ENCODE measurements at places on chromosomes 11 and 22.
A peak's percentile ranks its signal among the peaks of the same experiment; 100 is the strongest.

DNA sequence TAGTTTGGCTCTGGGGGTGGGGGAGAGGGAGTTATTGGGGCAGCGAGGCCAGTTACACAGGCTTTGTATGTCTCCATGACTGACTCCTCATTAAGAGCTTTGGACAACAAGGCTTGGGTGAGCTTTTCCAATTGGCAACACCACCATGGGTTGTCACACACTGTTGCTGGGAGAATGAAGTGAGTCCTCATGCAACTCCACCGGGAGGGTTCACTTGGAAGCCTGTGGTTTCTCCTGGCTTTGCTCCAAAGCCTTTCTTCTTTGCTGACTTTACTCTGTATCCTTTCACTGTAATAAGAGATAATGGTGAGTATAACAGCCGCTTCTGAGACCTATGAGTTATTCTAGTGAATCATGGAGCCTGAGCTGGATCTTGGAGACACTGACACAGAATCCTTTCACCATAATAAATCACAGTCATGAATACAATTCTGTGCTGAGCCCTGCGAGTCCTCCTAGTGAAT, 24.9 kb downstream of the EIF3F start:
- DNase-seq, result no peak

DNA sequence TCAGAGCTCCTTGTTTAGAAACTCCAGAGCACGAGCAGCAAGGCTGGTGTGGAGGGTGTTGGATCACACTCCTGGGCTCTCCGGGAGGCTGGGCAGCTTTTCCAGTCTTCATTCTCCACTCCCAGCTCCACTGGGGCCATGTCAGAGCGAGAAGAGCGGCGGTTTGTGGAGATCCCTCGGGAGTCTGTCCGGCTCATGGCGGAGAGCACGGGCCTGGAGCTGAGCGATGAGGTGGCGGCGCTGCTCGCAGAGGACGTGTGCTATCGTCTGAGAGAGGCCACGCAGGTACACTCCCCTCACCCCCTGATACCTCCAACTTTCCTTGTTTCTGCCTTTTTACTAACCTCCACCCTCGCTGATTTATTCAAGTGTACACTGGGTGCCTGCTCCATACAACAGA, 4.5 kb downstream of the TAF6L start:
- no peak for DNase-seq

DNA sequence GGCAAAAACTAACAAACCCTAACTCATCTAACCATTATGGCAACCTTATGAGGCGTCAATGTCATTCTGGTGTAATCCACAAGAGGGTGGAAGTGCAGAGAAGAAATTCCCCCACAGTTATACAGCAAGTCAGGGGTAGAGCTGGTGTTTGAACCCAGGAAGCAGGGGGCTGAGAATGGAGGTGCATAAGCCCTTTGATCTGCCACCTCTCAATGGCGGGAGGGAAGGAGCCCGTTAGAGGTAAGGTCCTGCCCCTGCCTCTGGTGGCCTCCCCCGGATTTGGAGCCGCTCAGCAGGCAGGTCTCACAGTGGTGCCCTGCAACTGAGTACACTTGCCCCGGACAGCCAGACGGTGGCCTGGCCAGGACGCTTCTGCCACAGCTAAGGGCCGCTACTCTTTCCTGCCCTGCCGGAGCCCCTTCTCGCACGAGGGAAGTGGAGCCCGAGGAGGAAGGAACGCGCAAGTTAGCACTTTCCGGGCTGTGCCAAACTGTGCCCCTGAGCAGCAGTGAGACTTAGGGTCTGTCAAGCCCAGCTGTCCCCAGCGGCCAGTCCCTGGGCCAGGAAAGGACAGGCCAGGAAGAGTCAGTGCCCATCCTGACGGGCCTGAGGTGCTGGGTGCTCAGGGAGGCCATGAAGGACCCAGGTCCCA, 1.1 kb downstream of the FXYD2 start:
- no peak for DNase-seq

- DNase-seq, result peak; percentile 60
Measured at GRCh38 chr11:96306933-96307775, 35.8 kb downstream of the MAML2 start.

DNA sequence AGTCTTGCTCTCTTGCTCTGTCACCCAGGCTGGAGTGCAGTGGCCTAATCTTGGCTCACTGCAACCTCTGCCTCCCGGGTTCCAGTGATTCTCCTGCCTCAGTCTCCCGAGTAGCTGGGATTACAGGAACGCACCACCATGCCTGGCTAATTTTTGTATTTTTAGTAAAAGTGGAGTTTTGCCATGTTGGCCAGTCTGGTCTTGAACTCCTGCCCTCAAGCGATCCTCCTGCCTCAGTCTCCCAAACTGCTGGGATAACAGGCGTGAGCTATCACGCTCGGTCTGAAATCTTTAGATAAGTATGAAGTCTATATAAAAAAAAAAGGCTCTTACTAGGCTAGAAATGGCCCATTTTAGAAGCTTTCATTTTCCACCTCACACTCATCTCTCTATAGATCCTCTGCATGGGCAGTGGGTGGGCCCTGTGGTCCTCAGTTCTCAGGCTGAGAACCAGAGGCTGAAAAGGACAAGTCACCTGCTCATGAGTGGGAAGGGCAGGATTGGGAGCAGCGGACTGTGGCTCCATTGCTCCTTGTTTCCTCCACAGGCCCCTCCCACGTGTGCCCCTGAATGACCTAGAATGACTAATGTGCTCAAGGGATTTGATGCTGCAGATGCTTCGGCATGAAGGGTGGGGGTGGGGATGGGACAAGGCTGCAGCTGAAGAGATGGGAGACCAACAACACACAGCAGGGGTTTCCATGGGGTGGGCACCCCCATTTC, 19.8 kb upstream of the PRAME start:
- DNase-seq, result no peak

DNA sequence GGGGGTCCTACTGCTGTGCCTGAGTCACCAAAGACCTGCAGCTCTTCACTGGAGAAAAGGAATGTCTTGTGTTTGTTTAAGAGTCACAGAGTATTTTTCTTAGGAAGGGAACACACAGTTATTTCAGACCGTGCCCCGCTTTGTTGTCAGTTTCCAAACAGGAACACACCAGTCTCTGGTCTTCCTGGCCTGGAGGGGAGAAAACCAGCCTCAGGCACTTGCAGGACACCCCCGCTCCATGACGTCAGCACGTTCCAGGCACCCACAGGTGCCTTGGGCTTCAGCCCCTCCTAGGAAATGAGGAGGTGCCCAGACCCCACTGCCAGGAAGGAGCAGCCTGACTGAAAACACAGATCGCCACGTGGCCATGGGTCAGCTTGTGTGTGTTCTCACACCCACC, 5.4 kb downstream of the DEAF1 start:
- no peak for DNase-seq

DNA sequence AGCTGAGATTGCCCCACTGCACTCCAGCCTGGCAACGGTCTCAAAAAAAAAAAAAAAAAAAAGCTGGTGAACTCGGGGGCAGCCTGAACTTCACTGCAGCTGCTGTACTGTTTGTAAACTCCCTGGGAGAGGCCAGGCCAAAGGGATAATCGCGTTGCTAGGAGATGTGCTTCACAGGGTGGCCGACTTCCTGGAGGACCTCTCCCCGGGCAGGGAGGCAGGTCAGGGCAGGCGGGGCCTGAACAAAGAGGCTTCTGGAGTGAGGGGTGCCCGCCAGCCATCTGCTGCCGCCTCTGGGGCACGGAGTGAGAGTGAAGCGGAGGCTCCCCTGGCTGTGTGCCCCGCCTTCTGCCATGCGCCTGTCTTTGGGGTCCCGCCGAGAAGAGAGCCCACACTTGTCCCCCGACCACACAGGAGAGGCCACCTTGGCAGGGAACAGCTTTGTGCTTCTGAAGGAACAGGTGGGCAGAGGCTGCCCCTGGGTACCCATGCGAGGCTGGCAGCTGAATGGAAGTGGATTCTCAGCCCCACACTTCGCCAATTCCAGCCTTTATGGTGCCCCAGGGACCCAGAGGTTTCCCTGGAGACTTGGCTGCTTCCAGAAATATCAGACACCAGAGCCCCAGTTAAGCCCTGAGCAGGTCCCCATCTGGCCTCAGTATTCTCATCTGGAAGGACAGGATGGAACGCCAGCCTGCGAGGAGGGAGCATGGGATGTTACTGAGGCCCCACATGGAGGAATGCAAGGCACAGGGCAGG, 29.6 kb downstream of the TMEM184B start:
- no peak for DNase-seq

- no peak for DNase-seq
Measured at GRCh38 chr11:126415669-126416420, 60.4 kb downstream of the ST3GAL4 start.

GRCh38 chr11:58844361-58845005, at the start of gene GLYATL2:
GLYATL2 (minus strand) TSS chr11:58844704; CDS start chr11:58839612, 5,092 bp downstream.
- DNase-seq, result no peak

DNA sequence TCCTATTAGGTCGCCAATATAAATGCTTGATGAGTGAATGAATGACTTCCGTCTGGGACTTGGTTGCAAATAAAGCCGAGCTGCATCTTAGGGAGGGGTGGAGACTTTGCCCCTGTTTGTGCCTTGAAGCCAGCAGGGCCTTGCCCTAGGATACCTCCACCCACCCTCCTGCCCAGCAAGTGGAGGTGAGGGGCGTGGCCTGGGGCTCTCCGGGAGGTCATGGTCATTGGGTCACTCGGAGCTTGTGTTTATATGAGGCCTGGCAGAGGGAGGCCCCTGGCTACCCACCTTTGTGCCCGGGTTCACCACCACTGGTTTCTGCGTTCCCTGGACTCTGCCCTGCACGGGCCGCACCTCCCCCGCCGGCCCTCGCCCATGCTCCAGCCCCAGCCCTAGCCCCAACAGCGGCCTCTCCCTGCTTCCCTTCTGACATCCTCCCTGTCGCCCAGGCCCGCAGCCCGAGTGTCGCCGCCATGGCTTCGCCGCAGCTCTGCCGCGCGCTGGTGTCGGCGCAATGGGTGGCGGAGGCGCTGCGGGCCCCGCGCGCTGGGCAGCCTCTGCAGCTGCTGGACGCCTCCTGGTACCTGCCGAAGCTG, 4.3 kb downstream of the MPST start:
- no peak for DNase-seq

DNA sequence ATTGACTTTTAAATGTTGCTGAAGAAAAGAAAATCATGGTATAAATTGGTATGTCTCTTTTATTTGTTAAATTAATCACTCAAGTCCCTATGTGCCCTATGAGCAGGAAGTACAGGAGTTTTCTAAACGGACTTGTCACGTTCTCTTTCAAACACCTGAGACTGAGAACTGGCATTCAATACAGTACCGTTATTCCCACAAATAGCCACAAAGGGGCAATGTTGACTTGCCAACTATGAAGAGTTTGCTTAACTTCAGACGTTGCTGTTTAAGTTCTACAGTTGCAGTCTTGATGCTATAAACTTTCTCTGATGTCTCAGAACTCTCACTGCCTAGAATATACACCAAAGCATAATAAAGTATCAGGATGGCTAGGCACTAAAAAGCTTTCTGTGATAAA, 7.6 kb downstream of the OR56A1 start:
- DNase-seq, result peak; percentile 36

- DNase-seq, result no peak
Measured at GRCh38 chr11:3087821-3088800, 30.9 kb upstream of the CARS1 start.

- no peak for DNase-seq
Measured at GRCh38 chr11:86773513-86774252, 26.7 kb upstream of the PRSS23 start.

DNA sequence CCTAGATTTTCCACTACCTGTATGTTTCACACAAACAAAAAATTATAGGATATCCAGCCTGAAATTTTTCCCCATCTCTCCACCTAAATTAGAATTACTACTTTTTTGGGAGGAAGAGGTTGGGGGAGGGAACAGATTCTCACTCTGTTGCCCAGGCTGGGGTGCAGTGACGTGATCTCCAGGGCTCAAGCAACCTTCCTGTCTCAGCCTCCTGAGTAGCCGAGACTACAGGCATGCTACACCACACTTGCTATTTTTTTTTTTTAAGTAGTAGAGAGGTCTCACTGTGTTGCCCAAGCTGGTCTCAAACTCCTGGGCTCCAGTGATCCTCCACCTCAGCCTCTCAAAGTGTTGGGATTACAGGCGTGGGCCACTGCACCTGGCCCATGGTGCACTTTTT, 9.5 kb downstream of the JAML start:
- DNase-seq, result no peak

DNA sequence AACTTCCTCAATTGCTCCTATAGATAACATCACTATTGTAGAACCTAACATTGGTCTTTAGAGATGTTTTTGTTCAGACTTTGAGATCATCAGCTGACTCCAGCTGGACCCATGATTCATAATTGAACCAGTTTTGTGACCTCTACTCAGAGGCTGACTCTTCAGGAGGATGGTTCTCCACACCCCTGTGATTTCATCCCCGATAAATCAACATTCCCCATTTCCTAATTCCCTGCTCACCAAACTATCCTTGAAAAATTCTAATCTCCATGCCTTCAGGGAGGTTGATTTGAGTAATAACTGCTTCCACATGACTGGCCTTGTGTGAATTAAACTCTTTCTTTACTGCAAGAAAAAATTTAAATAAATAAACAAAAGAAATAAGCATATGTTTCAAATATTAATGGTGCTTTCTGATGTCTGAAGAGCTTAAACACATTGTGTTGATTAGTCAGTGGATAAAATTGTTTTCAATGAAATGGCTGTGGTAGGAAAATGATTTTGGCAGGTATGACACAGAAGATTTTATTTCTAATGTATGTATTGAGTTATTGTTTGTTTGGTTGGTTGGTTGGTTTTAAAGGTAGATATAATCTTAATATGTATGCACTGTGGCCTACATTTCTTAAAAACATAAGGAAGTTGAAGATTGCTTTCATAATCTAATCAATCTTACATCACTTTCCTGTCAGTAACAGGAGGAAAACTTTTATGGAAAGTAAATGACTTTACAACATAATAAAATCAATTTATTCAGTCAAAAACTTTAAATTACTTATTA, 427.9 kb upstream of the CCDC179 start:
- DNase-seq, result no peak

- no peak for DNase-seq
Measured at GRCh38 chr22:35686298-35686697, 31.4 kb upstream of the APOL5 start.

- DNase-seq, result no peak
Measured at GRCh38 chr11:61716478-61717285, 35.8 kb upstream of the MYRF start.

DNA sequence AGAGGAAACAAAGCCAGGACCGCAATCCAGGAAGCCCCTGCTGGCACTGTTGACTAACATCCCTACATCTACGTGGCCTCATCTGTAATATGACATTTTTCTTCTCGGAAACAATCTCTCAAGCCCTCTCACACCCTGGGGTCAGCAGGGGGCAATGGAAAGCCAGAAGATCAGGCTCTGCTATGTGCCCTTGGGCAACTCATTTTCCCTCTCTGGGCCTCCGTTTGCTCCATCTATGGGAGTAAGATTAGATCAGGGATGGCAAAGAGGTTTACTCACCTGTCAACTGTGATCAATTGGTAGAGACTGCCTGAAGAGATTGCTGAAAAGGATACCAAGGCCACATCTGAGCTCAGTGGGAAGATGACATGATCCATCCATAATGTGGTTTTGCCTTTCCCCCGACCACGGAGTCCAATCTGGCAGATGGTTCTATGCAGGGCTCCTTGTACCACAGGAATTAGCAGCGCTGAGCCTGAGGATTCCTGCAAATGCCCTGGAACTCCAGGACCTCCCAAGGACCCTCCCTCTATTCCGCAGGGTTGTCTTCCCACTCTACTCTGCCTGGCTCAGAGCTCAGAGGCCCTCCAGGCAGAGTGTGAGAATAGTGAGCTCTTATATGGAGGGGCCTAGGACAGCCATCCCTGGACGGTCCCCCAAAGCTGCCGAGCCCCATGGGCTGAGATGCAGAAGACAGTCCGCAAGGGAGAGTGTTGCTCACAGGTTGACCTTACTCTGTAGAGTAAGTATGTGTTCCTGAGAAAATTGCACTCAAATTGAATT, 66.1 kb downstream of the CHST1 start:
- DNase-seq, result no peak
